ENCODE measurements at places on chromosomes 13 and 19.
A peak's percentile ranks its signal among the peaks of the same experiment; 100 is the strongest.

- no peak for DNase-seq
Measured at GRCh38 chr13:90105849-90106496, 1241.5 kb upstream of the MIR17HG start.

- peak; percentile 30 for DNase-seq
Measured at GRCh38 chr19:46478356-46478986, 7.1 kb upstream of the PNMA8A start.

- DNase-seq, result no peak
Measured at GRCh38 chr19:35736913-35737886, 5.1 kb downstream of the IGFLR1 start.

- DNase-seq, result peak; percentile 97
Measured at GRCh38 chr13:80276371-80277289, 64.3 kb downstream of the SPRY2 start.

- DNase-seq, result no peak
Measured at GRCh38 chr19:53894707-53895106, 12.7 kb downstream of the PRKCG start.

GRCh38 chr13:50844084-50844875 is 788 bp upstream of the DLEU7 start:
- DNase-seq, result no peak

GRCh38 chr19:1061987-1062386 is 5.0 kb upstream of the ARHGAP45 start:
- DNase-seq, result no peak

- DNase-seq, result no peak
Measured at GRCh38 chr13:21233086-21233485, 56.6 kb downstream of the MRPL57 start.

DNA sequence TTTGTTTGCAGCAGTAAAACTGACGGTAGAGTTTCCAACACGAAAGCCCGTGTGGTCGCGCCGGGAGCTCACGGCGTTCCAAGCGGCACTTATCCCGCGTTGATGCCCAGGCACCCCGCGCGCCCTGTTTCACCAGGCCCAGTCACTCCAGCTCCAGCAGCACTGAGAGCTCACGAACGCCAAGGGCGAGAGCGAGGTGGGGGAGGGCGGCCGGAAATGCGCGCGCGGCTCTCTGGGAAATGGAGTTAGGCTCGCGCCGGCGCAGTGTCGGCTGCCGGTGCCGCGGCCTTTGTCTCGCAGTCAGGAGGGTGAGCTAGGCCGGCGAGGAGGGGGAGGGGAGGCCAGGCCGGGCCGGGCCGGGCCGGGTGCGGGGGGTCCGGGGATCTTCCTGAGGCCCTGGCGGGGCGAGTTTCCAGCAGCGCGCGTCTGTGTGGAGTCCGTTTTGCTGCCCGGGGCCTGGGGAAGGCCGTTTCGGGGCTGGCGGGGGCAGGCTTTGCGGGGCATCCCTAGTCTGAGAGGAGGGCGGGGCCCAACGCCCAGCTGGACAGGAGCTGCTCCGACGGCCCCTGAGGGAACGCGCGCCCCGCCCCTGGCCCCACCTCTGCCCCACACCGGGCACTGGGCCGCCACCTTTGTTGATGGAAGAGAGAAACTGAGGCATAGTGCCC is at the start of gene ZNF135:
Gene ZNF135, plus strand, starts transcription at position 280 of the 668 bp plus-strand sequence. CDS start 721 bp downstream, outside the sequence.
- peak; percentile 92 for DNase-seq

GRCh38 chr19:11267316-11268085 is 5.2 kb upstream of the DOCK6 start:
- DNase-seq, result no peak

- DNase-seq, result no peak
Measured at GRCh38 chr19:10971107-10971726, 10.4 kb downstream of the SMARCA4 start.

DNA sequence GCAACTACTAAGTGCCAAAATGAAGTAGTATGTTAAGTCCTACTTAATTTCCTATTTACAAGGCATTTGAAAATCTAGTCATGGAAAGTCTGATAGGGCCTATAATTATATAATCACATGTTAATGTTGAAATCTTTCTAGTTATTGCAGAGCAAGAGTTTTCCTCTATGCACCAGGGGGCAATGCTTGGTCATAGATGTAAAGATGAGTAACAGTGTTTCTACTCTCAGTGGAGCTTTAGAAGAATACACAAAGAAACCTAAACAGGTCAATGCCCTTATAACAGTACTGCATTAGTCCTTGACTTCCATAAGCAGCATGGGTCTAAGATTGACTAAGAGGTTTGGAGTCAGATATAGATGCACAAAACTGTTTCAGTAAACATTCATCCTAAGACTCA is 218.7 kb downstream of the KCTD12 start:
- no peak for DNase-seq

- DNase-seq, result no peak
Measured at GRCh38 chr19:58229255-58229639, 533 bp downstream of the ZNF544 start.
